ENCODE measurements at places on chromosomes 6 and 20.

DNA sequence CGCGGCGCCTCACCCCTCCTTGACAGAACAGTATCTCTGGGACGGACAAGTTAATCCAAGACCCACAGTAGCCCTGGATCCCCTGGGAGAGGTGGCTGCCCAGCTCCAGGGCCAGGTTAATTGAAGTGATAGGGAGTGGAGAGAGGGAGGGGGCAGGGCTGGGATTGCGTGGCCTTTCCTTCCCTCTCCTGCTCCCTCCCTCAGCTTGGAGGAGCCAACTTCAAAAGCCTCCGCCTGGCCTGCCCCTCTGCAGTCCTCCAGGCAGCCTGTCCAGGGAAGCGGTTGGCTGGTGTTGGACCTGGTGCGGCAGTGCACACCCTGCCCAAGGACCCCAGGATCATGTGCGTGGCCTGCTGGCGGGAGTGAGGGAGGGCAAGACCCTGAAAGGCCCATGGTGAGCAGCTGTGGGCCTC lies at the start of gene C20orf204:
Gene C20orf204 (plus strand): TSS at position 250 of the 413 bp plus-strand sequence. CDS start 142 bp downstream, at position 392.
- DNase-seq = no peak
- peaks cover 4% of the 10 kb centered on the region for H3K27me3 ChIP-seq
- H3K4me3 ChIP-seq = no peak within 1 kb of the TSS
- peaks cover 24% of the 10 kb centered on the region for H3K36me3 ChIP-seq
- H3K27ac ChIP-seq = peak within 1 kb of the TSS; percentile 7

DNA sequence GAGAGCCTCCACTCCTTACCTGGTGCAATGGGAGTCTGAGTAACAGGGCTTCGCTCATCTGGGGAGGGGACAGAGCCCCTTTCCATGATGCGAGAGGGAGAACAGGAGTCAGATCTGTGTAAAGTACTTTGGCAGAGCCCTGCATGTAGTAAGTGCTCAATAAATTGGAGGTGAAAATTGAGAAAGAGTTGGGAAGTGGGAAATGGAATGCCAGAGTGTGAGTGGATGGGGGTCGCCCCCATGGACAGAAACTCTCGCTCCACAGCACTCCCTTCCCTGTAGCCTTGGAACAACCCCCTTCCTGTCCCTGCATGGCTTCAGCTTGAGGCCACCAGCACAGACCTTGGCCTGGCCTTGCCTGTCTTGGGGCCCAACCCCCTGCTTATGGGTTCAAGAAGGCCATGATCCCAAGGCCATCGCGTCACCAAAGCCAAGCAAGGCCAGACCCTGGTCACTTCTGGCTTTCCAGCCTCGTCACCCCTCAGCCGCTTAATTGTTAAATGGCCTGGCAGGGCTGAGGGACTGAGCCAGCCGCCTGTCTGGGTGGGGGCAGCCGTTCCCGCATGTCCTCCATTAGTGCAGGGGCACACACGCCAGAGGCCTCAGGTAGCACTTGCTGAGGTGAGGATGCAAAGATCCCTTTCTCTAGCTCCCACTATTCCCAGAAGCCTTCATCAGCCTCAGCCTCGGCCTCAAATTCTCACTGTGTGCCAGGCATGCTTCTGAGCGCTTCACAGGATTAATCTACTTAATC lies 93.7 kb upstream of the PTPN1 start:
- H3K4me1 ChIP-seq = no peaks in the 10 kb centered on the region
- no peak for DNase-seq
- H3K27me3 ChIP-seq = no peaks in the 10 kb centered on the region

DNA sequence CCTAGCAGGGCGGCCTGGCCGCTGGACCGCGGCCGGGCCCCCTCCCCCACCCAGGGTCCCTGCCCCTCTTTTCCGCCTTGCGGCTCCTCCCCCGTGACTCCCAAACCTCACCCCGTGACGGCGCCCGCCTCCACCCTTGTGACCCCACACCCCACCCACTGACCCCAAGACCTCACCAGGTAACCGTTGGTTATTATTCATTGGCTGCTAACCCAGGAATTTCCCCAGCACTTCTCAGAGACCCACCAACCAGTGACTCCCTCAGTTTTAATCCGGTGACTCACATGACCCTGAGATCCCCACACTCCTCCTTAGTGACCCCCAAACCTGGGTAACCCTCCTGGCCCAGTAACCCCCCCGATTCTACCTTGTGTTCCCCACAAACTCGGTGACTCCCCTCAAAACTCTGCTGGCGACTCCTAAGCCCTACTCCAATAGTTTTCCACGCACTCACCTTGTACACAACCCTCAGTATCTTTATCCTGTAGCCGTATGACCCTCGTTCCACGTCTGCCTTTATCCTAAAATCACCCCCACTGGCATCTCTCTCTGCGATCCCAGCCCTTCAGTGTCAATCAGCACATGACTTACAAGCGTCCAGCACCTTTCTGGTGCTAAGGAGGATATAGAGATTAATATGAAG lies 534 bp downstream of the ZNF76 start:
- peak overlapping the region; percentile 97 for H3K4me3 ChIP-seq
- peaks cover 31% of the 10 kb centered on the region for H3K4me1 ChIP-seq
- DNase-seq = peak; percentile 86

DNA sequence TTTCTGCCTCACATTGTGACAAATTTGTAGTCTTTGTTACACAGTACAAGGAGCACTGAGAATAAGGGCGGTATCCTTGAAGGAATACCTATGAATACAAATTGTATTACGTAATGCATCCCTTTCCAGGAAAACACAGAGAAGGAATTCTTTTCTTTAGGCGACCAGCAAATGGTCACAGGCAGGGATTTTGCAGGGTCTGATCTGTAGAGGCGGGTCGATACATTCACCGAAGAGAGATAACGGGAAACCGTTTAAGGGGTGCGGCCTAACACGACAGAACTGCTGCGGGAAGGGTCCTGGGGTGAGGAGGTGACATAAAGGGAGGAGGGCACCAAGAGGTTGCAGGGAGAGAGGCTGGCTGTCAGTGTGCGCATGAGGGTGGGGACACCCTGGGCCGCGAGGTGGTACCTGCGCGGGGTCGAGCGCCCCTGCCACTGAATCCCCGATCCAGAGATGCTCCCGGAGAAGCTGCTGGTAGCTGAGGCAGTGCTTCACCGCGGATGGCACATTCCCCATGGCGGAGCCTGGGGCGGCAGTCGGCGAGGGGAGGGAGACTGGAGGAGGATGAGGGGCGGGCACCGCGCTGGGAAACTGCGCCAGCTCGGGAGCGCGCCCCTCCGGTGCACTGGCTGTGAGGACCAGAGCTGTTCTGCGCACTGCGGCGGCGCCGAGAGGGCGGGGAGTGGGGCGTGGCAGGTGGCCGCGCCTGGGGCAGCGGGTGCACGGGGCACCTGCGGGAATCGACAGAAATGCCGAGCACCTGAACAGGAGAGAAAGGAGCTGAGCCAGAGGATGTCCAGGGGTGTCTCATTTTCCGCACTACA lies at the start of gene HMGCLL1:
Gene HMGCLL1 (minus strand): TSS at position 656 of the 827 bp plus-strand sequence. CDS start 137 bp downstream, at position 519.
- DNase-seq = no peak
- no peak within 1 kb of the TSS for H3K27ac ChIP-seq
- H3K4me3 ChIP-seq = no peak within 1 kb of the TSS
- no peaks in the 10 kb centered on the region for H3K4me1 ChIP-seq
- H3K36me3 ChIP-seq = no peaks in the 10 kb centered on the region

- no peaks in the 10 kb centered on the region for H3K4me1 ChIP-seq
- no peak for DNase-seq
- no peaks in the 10 kb centered on the region for H3K36me3 ChIP-seq
- no peaks in the 10 kb centered on the region for H3K27me3 ChIP-seq
- no peak overlapping the region for H3K27ac ChIP-seq
These were observed 211.0 kb downstream of the MOXD1 start for GRCh38 chr6:132190097-132190814.

- no peaks in the 10 kb centered on the region for H3K27me3 ChIP-seq
- H3K36me3 ChIP-seq = no peaks in the 10 kb centered on the region
- H3K4me3 ChIP-seq = no peak overlapping the region
- DNase-seq = no peak
These were observed 148.6 kb upstream of the MAN1A1 start for GRCh38 chr6:119497988-119498727.

Measured in CD4-positive, alpha-beta T cell (primary cell).